Tongue (tissue), 3 donors: ENCODE measurements at places on chromosomes 12 and 14.

- DNase-seq, result no peak
Measured at GRCh38 chr12:8828257-8829124, 6.1 kb downstream of the A2ML1 start.

GRCh38 chr12:97886511-97887176, 424.0 kb downstream of the RMST start:
- no peak for DNase-seq

DNA sequence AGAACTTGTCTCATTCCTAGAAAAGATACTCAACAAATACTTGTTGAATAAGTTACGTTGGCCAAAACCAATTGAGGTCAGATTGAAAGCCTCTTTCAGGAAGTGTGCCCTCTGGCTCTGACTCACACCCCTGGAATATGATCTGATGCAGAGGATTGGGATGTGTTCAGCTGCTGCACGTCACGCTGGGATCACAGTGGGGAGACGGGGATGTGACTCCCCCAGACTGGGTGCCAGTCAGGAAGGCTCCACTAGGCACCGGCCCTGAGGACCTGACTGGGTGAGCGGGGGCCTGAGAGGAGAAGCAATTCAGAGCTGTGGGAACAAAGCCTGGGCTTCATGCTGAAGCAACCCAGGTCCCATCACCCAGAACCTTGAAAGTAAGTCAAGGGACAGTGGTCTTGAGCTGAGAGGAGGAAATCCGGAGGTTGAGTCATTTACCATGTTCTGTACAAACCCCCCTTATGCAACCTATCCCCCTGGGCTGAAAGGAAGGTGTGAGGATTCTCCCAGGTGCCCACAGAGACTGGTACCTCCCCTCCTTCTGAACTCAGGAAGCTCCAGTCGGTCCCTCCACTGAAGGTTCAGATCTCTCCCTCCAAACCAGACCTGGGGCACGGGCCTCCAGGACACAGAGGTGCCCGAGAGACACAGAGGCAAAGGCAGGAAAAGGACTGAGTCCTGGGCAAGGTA, 3.9 kb downstream of the CEBPE start:
- DNase-seq, result no peak

DNA sequence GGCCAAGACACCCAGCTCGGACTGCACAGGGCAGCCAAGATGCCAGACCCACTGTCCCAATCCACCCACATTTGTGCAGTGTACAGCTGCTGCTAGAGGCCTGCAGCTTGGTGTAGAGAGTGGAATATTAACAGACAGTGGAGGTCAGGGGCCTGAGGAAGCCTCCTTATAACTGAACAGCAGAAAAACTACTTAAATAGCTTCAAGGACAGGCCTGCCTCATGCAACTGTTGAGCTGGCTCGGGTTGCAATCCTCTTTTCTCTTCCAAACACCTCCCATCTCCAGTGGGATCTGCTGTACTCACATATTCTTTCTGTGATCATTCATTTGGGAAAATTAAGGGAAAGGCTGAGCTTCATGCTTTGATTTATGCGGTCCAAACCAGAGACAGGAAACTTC, 1043.2 kb upstream of the TMEM132C start:
- DNase-seq, result peak; percentile 49

GRCh38 chr14:57574617-57575288, 81.1 kb upstream of the CCDC198 start:
- DNase-seq, result peak; percentile 7

GRCh38 chr14:75153295-75153694, 23.1 kb downstream of the TMED10 start:
- no peak for DNase-seq

DNA sequence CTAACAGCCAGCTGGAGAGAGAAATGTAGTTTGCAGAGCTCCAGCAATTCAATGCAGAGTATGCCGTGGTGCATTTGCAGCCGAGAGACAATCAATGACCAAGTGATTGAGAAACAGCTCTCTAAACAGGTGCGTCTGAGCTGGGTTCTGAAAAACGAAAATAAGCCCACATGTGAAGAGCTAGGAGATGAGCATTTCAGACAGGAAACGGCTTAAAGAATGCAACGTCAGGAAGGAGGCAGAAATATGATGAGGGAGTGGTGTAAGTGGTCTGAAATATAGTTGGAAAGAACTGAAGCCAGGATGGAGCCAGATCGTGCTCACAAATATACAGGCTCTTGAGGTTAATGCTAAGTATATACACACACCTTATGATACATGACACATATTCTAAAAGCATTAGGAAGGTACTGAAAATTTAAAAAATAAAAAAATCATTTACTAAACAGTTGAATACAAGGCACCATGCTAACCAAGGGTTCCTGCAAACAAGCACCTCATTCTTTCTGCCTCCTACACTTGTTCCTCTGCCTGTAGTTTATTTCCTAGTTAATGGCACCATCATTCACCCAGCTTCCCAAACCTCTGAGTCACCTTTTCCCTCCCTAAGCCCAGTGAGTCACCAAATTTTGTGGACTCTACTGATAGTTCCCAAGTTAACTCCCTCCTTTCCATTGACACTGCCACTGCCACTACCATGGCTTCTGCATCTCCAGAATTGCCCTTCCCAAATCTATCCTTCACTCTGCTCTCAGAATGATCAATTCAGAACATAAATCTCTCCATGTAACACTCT, 2.3 kb upstream of the GARIN2 start:
- no peak for DNase-seq

- DNase-seq, result no peak
Measured at GRCh38 chr12:57299514-57300016, 48.6 kb upstream of the STAC3 start.

- no peak for DNase-seq
Measured at GRCh38 chr14:74488786-74489397, 4.2 kb downstream of the NPC2 start.

DNA sequence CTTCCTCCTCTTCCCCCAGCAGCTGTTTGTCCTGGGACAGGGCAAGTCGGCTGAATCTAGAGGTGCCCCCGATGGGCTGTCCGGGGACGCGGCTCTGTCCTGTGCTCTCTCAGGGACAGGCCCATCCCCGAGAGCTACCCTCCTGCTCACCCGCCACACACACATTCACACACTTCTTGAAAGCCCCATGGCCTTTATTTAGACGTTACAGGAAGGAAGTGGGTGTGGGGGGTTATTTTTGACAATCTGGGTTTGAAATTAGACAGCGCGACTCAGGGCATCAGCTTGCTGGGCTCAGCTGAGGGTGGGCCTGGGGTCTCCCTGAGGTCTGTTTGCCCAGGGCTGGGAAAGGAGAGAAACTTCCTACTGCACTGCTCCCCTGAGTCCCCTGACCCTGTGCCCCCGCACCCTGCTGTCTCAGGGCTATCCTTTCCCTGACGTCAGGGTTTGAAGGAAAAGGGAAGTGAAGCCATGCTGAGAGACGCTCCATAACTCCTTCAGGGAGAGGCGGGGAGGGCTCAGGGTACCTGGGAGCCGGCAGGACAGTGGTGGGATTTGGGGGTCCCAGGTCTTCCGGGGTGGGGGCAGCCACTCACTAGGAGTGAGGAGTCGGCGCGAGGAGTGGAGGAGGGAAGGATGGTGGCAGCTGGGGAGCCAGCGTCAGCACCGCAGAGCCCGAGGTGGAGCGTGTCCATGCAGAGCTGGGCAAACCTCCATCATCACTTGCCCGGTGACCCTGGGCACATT, 8.1 kb downstream of the PTPN6 start:
- no peak for DNase-seq

- DNase-seq, result no peak
Measured at GRCh38 chr12:75850721-75851462, 180.7 kb downstream of the PHLDA1 start.

DNA sequence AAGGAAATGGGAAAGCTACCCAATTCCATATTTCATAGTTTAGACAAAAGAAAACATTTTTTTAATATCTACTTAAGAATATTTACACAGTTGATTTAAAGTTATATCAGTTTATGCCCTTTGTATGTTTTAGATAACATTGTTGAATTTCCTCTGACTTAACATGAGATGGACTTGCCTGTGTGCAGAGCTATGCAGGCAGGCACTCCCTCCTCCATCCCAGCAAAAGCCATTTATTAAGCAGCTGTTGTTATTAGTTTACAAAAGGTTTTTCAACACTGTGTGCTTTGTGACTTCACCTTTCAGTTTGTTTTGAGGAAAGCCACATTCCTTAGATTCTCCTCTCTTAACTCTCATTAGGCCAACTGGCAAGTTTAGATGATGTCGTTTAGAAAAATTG, 337.5 kb upstream of the PDE3A start:
- DNase-seq, result no peak

DNA sequence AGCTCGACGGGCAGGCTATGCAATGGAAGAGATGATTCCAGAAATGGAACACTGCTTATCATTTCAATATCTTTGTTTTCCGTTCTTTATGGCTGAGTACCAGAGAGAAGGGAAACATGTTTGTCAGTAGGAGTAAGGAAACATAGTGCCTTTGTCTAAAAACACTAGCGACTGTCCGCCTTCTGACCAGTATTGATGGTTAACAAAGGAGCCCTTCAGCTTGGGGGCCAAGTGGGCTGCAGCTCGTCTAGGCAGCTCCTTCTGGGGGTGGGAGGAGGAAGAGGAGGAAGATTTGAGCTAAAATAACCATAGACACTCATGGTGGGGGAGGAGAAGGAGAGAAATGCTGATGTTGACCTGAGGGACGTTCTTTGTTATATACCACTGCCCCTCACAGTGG, 15.0 kb downstream of the COQ5 start:
- no peak for DNase-seq

- no peak for DNase-seq
Measured at GRCh38 chr12:23504641-23505399, 444.6 kb downstream of the SOX5 start.

- no peak for DNase-seq
Measured at GRCh38 chr12:124445121-124445718, 122.2 kb downstream of the NCOR2 start.

DNA sequence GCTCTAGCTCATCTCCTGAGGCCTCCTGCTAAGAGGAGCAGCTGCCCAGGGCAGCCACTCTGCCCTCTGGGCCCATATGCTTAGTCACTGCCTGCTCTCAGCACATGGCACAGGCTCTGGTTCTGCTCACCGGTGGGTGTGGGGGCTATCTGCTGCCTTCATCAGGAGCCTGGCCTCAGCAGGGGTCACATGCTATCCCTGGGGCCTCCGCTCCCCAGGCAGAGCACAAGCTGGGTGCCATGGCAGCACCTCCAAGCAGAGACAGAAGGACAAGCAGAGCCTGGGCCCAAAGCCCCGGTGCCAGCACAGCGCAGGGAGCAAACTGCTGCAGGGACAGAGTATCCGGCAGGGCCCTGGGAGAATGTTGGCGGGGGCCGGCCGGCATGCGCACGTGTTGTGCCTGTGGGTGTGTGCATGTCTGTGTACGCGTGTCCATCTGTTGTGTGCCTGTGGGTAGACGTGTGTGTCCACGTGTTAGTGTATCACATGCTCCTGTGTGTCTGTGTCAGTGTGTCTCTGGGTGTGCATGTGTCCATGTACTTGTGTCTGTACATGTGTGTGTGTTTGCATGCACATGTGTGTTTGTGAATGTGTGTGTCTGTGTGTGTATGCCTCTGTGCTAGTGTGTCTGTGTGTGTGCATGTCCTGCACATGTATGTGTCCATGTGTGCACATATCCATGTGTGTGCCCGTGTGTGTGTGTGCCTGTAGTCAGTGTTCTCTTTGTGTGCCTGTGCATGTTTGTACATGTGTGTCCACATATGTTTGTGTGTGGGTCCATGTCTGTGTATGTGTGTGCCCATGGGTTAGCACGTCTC, 326.9 kb downstream of the TMEM121 start:
- no peak for DNase-seq

GRCh38 chr12:111143271-111143670, 222.9 kb upstream of the MYL2 start:
- no peak for DNase-seq

DNA sequence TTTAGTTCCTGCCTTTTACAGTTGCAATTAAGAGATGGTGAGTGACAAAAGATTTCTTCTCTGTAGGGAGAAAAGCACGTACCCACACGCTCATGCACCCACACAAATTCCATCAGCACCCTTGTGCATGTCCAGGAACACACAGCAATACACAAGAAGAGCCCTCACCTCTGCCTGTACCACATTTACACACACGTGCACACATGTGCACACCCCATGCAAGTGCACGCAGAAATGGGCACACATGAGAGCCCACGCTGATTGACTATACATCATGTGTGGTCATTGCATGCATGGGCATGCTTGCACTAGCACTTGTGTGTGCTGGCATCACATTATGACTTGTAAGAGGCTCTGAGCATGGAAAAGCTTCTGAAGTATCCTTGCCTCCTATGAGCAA, 70.5 kb downstream of the SERPINA3 start:
- DNase-seq, result no peak

GRCh38 chr12:1848745-1849144, 28.4 kb downstream of the LRTM2 start:
- no peak for DNase-seq

- peak; percentile 16 for DNase-seq
Measured at GRCh38 chr12:120037851-120038250, 48.8 kb downstream of the BICDL1 start.

DNA sequence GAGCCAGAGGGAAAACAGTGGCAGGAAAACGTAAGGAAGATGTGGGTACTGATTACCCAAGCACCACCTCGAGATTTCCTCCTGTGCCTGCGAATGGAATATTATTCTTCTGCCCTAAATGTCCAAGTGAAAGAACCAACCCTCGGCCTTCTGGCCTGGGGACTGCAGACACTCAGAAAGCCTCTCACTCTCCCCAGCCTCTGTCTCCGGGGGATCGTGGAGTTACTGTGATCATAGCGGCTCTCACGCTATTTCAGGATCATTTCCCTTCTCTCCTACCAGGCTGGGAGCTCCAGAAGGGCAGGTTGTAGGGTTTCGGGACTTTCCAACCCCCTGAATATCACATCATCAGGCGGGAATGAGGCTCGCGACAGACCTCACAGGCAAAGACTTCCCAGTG, 68.9 kb downstream of the KDM2B start:
- no peak for DNase-seq

DNA sequence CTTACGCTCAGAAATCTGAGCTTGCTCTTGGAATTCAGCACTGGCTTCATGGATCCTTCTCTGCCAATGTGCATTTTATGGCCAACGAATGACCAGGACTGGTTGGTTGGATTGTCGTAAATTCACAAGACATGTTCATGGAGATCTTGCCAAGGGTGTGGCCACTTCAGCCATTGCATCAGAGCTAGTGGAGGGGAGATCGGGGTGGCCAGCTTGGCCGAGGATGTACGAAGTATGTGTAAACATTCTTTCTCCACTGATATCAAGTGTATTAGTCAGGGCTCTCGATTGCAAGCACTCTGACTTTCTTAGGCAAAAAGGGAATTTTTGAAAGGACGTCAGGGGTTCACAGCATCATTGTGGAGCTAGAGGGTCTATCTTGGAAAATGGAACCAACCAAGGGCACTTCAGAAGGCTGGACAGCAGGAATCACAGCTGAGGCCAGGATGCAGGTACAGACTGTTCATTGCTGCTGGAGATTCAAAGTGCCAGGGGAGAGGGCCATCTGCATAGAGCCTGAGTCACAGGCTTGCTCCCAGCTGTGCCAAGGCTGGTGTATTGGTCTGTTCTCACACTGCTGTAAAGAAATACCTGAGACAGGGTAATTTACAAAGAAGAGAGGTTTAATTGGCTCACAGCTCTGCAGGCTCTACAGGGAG, 32.9 kb upstream of the ADGRD1 start:
- peak; percentile 16 for DNase-seq

- DNase-seq, result no peak
Measured at GRCh38 chr12:110047297-110047940, 903 bp downstream of the C12orf76 start.
